ENCODE measurements at places on chromosomes 5 and 9.

DNA sequence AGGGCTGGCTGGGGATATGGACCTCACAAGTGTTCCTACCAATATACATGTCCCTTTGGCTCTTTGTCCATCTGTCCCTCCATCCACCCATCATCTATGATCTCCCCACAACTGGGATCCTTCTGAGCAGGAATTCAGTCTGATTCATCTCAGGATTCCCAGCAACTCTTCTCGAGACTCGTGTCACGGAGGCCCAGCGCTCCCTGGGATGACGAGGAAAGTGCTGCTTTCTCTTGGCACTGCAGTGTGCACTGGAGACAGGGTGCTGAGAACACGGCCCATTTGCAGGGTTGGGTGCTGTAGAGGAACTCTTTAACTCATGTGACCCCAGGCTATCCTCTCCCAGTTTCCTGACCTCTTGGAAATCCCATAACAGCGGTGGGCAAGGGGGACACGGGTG is 72.9 kb downstream of the ANGPTL2 start:
- no peak for DNase-seq

GRCh38 chr9:104915049-104915448 is 12.9 kb downstream of the ABCA1 start:
- DNase-seq = no peak

GRCh38 chr5:143120460-143121134 is 282.9 kb downstream of the NR3C1 start:
- DNase-seq = no peak

GRCh38 chr5:107474716-107475489 is 195.8 kb downstream of the EFNA5 start:
- DNase-seq = no peak

DNA sequence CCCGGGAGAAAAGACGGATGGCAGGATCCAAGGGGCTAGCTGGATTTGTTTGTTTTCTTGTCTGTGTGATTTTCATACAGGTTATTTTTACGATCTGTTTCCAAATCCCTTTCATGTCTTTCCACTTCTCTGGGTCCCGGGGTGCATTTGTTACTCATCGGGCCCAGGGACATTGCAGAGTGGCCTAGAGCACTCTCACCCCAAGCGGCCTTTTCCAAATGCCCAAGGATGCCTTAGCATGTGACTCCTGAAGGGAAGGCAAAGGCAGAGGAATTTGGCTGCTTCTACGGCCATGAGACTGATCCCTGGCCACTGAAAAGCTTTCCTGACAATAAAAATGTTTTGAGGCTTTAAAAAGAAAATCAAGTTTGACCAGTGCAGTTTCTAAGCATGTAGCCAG is 94.2 kb downstream of the SYK start:
- no peak for DNase-seq

GRCh38 chr5:178661836-178662540 is 35.1 kb upstream of the CLK4 start:
- no peak for DNase-seq

- DNase-seq = no peak
These were observed 44.9 kb upstream of the STXBP1 start for GRCh38 chr9:127567035-127567729.

- no peak for DNase-seq
These were observed 12.7 kb upstream of the CYSTM1 start for GRCh38 chr5:140162275-140162674.

GRCh38 chr9:80197661-80198060 is 625.9 kb downstream of the TLE4 start:
- no peak for DNase-seq
